SJSA1 (cell line): ENCODE measurements at places on chromosomes 3 and 15. TPM values are rescaled to one million over a fixed set of nuclear protein-coding genes. Genes with fewer than 3 reads are reported as not detected.

DNA sequence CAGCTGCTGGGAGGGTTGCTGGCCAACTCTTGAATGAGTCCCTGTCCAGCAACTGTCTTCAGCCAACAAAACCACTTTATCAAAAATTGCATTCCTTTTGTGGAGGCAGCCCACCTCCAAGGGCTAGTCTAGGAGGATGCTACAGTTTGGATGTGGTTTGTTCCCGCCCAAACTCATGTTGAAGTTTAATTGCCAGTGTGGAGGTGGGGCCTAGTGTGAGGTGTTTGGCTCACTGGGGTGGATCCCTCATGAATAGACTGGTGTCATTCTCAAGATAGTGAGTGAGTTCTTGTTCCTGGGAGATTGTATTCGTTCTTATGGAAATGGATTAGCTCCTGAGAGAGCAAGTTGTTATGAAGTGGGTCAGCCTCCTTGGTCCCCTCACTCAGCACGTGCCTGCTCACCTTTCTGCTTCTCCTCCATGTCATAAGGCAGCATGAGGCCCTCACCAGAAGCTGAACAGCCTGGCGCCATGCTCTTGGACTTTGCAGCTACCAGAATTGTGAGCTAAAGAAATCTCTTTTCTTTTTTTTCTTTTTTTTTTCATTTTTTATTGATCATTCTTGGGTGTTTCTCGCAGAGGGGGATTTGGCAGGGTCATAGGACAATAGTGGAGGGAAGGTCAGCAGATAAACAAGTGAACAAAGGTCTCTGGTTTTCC lies 4.2 kb upstream of the RFC4 start:
- DNase-seq: no peak
- H3K4me3 ChIP-seq: no peak overlapping the region
- peaks cover 11% of the 10 kb centered on the region for H3K4me1 ChIP-seq
- H3K36me3 ChIP-seq: no peaks in the 10 kb centered on the region
- H3K27me3 ChIP-seq: no peaks in the 10 kb centered on the region

DNA sequence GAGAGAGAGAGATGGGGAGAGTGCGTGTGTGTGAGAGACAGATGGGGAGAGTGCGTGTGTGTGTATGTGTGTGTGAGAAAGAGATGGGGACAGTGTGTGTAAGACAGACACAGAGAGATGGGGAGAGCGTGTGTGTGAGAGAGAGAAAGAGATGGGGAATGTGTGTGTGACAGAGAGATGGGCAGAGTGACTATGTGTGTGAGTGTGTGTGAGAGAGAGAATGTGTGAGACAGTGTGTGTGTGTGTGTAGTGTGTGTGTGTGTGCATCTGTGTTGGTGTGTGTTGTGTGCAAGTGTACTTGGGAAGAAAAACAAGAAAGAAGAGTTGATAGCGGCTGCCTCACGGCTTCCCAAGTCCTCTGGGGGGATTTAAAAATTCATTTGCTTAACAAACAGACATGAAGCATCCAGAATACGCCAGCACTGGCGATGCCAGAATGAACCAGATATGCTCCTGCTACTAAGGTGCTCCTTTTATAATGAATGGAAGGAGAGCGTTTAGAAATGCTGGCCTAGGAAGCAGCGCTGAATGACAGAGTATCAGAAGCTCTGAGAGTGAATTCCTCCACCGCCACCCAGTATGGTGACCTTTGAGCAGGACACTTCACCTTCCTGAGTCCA lies 186.1 kb upstream of the TSC22D2 start:
- H3K27ac ChIP-seq: no peak overlapping the region
- no peaks in the 10 kb centered on the region for H3K36me3 ChIP-seq
- H3K4me1 ChIP-seq: peaks cover 10% of the 10 kb centered on the region
- H3K27me3 ChIP-seq: no peaks in the 10 kb centered on the region

DNA sequence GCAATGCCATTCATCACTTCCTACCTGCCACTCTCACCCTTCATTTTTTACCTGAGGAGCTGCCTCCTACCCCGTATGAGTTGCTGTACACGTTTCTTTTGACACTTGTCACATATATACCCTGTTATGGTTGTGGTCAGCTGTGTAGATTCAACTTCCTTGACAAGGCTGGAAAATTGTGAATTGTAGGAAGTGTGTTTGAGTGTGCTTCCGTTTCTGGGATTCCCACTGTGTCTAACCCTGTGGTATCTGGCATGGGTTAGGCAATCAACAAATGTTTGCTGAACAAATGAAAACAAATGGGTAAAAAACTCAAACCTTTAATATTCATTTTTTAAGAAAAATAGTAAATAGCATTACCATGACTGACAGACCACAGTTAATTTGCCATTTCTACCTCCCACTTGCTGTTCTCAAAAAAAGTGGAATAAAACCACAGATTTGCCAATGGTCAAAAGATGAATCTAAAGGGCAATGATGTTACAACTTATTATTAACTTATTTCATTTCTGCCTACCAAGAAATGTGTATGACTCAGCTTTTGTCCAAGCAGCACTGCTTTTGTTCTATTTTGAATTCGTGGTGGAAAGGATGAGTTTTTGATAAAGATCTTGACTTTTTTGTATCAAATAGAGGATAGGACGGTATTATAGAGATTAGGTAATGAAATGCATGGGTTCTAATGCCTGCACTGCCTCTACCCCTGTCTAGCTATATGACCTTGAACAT lies 404.6 kb downstream of the LPP start:
- no peak for DNase-seq
- H3K27me3 ChIP-seq: no peaks in the 10 kb centered on the region
- H3K27ac ChIP-seq: peak overlapping the region; percentile 6

DNA sequence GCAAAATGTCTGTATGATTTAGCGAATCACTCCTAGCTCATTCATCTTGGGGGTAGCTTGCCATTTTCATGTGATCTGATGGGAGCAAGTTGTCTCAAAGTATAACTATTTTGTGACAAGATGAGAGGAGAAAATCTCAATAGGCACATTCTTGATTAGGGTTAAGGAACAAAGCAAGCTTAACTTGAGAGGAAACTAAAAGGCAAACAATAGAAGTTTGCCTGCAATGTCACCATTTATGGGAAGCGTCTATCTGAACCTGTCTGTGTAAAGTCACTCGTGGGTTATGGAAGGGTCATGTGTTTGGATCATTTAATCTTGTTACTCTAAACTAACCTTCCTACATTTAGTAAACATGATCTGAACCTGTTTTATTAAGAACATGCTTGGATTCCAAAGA lies 232.5 kb downstream of the CDIN1 start:
- no peaks in the 10 kb centered on the region for H3K36me3 ChIP-seq
- DNase-seq: no peak
- no peaks in the 10 kb centered on the region for H3K27me3 ChIP-seq
- no peaks in the 10 kb centered on the region for H3K4me1 ChIP-seq

DNA sequence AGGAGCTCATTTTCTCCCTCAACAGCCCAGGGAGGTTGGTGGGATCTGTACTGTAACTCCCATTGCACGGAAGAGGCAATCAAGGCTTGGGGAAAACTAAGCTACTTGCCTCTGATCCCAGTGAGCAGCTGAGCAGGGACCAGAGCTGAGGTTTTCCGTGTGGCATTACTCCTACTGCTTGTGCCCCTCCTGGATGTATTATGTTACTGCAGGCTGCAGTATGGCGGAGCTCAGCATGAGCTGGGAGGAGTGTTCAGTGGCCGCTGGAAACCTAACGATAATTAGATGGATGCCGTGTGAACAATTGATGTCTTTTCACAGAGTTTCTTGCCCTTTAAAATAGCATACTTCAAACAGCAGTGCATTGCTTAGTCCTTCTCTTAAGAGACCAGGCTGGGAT lies 2.0 kb upstream of the TPRG1 start:
- no peaks in the 10 kb centered on the region for H3K4me1 ChIP-seq
- no peak for DNase-seq
- H3K27me3 ChIP-seq: no peaks in the 10 kb centered on the region
- H3K4me3 ChIP-seq: no peak overlapping the region

DNA sequence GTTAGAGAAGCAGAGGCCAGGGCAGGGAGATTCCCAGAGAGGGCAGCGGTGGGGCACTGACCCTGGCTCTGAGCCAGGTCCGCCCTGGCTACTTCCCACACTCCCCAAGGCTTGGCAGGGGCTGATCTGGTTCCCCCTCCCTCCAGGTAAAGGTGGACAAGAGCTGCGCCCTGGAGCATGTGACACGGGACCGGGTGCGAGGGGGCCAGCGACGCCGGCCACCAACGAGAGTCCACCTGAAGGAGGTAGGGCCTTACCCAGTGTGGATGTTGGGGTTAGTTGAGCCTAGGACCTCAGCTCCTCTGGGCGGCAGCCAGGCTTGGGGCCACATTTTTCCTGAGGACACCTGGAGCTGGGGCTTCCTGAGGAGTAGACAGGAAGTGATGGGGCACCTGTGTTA lies 19.6 kb downstream of the PLEKHO2 start:
- no peak overlapping the region for H3K4me3 ChIP-seq
- H3K36me3 ChIP-seq: peaks cover 89% of the 10 kb centered on the region
- no peaks in the 10 kb centered on the region for H3K27me3 ChIP-seq

The AEN gene
- 31.1 and 56.2 TPM in 2 replicates for total RNA-seq

DNA sequence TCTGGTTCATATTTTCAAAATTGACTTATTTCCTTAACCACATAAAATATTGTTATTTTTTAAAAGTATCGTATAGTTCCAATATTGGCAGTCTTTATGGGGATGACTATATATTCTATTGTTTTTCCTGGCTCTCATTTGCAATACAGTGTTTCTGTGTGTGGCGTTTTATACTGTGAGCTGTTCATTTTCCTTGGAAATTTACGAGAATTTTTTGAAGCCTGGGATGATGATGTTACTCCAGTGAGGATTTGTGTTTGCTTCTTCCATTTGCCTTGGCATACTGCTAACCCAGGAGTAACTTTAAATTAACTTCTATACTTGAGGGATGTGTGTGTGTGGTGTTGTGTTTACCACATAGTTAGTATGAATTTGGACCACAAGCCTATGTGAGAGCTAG lies 95.2 kb downstream of the NR1D2 start:
- no peak overlapping the region for H3K4me3 ChIP-seq
- DNase-seq: no peak
- H3K4me1 ChIP-seq: peaks cover 26% of the 10 kb centered on the region
- H3K27ac ChIP-seq: no peak overlapping the region
- H3K27me3 ChIP-seq: no peaks in the 10 kb centered on the region

GRCh38 chr3:194871864-194872668 lies 186.4 kb downstream of the FAM43A start:
- no peaks in the 10 kb centered on the region for H3K36me3 ChIP-seq

The CNOT10 gene
- 26.8 and 28.4 TPM in 2 replicates for total RNA-seq

DNA sequence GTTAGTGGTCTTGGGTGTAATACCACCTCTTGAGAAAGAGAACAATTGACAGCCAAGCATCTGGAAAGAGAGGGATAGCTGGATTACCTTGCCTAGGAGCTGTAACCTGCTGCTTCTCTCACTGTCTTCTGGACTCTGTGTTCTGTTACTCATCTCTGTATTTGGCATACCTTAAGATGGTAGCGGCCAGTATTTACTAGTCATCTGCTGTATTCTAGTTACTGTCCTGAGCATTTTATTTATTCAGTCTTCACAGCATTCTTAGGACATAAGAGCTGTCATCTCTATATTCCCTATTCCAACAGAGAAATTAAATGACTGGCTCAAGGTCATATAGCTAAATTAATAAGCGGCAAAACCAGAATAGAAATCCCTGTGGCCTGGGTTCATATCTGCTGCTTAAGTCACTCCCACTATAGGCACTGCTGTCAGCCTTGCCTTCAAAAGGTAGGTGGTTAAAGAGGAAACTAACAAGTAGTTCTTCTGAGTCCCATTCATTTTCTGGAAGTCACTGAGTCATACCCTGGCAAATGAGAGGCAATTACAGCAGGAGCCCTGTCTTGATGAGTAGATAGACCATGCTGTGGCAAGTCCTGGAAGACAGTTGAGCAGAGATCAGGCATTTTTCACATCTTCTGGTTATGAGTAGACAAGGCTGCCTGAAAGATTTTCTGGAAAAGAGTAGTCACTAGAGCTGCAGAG lies 68.2 kb downstream of the RAB7A start:
- DNase-seq: peak; percentile 34
- peaks cover 33% of the 10 kb centered on the region for H3K36me3 ChIP-seq
- no peaks in the 10 kb centered on the region for H3K27me3 ChIP-seq

- H3K4me1 ChIP-seq: peaks cover 32% of the 10 kb centered on the region
- 0 out of 2 replicates have a peak, but pooled peaks cover 2% of the 10 kb centered on the region for H3K36me3 ChIP-seq
- peak overlapping the region; percentile 8; the same call in 1 of the 2 replicates for H3K4me3 ChIP-seq
- H3K27ac ChIP-seq: peak overlapping the region; percentile 41
Observed at GRCh38 chr3:64213962-64214379, 11.3 kb downstream of the PRICKLE2 start.

- no peaks in the 10 kb centered on the region for H3K36me3 ChIP-seq
- H3K27me3 ChIP-seq: peaks cover 14% of the 10 kb centered on the region; the same call in 1 of the 2 replicates
- DNase-seq: no peak
- H3K27ac ChIP-seq: no peak overlapping the region
- no peak overlapping the region for H3K4me3 ChIP-seq
- no peaks in the 10 kb centered on the region for H3K4me1 ChIP-seq
Observed at GRCh38 chr3:51734572-51734907, 27.7 kb downstream of the GRM2 start.

DNA sequence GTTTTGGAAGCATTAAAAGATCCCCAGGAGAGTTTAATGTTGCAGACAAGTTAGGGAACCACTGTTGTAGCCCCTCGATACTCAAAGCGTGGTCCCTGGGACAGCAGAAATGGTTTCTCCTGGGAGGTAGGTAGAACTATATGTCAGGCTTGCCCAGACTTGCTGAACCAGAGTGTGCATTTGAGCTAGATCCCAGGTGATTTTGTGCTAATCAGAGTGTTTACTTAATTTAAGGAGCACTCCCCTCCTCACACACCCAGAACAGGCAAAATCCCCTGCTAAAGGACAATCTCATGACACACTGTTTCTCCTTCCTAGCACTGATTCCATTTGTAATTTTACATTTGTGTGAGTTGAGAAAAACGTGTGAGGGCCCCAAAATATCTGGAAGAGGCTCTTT lies 24.3 kb downstream of the LMCD1 start:
- DNase-seq: no peak
- H3K27ac ChIP-seq: no peak overlapping the region
- H3K36me3 ChIP-seq: no peaks in the 10 kb centered on the region; the same call in 1 of the 2 replicates
- H3K4me3 ChIP-seq: no peak overlapping the region
- H3K27me3 ChIP-seq: no peaks in the 10 kb centered on the region
- H3K4me1 ChIP-seq: peaks cover 16% of the 10 kb centered on the region

The ADGRG7 gene
- total RNA-seq: not detected in 2 replicates

The KATNBL1 gene
- total RNA-seq: 75.8 and 91.2 TPM in 2 replicates

- H3K27ac ChIP-seq: no peak overlapping the region
- no peak overlapping the region for H3K4me3 ChIP-seq
- no peaks in the 10 kb centered on the region for H3K36me3 ChIP-seq
- no peaks in the 10 kb centered on the region for H3K4me1 ChIP-seq
- DNase-seq: no peak
Observed at GRCh38 chr15:80861731-80862170, 82.6 kb downstream of the CEMIP start.

DNA sequence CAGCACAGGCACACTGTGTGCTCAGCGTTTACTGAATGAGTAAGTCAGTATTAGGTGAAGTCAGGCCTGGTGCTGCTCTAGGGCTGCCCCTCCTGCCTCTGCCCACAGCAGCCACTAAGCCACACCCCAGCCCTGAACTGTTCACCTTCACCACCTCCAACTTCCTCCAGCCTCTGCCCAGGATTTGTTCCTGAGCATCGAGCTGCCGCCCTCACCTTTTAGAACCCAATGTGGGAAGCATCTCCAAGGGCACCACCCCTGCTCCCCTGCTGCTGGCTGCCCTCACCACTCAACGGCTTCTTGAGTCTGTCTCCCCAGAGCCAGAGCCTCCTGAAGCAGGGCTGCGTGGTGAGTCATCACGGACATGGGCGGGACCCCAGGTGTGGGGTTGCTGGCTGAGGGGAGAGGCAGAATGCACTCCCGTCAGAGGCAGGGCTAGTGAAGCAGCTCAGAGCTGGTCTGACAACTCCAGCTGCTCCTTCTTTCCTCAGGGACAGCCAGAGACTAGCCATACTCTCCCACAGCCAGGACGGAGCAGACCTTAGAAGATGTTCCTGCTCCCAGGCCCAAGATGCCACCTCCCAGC lies 5.8 kb downstream of the HYAL2 start:
- H3K27ac ChIP-seq: no peak overlapping the region
- no peaks in the 10 kb centered on the region for H3K27me3 ChIP-seq
- DNase-seq: no peak
- H3K4me3 ChIP-seq: no peak overlapping the region
- peaks cover 20% of the 10 kb centered on the region for H3K4me1 ChIP-seq

The ECE2 gene
- total RNA-seq: not detected in 2 replicates
